ENCODE measurements at places on chromosomes 12 and 14.

- DNase-seq: no peak
- peaks cover 34% of the 10 kb centered on the region for H3K4me1 ChIP-seq
- H3K36me3 ChIP-seq: peaks cover 20% of the 10 kb centered on the region
Observed at GRCh38 chr12:110498984-110499706, 2.8 kb downstream of the VPS29 start.

GRCh38 chr14:61119006-61119405 is 138.0 kb downstream of the SLC38A6 start:
- no peaks in the 10 kb centered on the region for H3K4me1 ChIP-seq
- no peak overlapping the region for H3K4me3 ChIP-seq
- no peaks in the 10 kb centered on the region for H3K36me3 ChIP-seq
- H3K27ac ChIP-seq: no peak overlapping the region
- DNase-seq: no peak

DNA sequence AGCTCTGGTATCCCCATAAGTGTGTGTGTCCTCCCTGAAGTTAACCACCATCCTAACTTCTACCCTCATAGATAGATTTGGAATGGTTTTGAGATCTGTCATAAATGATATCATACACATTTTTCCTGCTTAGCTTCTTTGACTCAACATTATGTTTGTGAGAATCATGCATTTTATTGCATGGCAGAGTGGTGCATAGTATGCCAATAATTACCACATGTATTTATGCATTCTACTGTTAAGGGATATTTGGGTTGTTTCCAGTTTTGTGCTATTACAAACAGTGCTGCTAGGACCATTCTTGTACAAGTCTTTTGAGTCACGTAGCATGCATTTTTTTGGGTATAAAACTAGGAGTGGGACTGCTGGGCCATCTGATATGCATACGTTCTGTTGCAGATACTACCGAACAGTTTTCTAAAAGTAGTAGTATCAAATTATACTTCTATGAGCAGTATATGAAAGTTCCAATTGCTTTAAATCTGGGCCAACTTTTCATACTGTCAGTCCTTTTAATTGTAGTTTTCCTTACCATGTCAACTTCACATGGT is 13.4 kb downstream of the GRIP1 start:
- DNase-seq: no peak
- no peak overlapping the region for H3K27ac ChIP-seq
- peaks cover 14% of the 10 kb centered on the region for H3K4me1 ChIP-seq
- H3K36me3 ChIP-seq: no peaks in the 10 kb centered on the region
- H3K4me3 ChIP-seq: no peak overlapping the region

DNA sequence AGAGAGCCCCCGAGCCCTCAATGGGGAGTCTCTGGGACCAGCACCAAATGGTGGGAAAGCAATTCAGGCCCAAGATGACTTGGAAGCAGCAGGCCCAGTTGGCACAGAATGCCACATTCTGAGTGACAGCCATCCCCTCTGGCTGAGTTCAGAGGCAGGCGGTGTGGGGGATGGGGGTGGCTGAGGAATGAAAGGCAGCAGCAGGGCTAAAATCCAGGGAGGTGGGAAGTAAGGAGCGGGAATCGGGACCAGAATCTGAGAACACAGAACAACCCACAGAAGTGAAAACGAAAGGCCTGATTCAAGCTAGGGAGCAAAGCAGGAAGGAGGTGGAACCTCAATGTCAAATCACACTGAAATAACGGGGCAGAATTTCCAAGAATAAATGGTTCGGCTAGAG is 171.2 kb downstream of the CALM1 start:
- peaks cover 7% of the 10 kb centered on the region for H3K36me3 ChIP-seq
- no peak overlapping the region for H3K4me3 ChIP-seq
- H3K27ac ChIP-seq: no peak overlapping the region
- H3K4me1 ChIP-seq: no peaks in the 10 kb centered on the region

- no peak overlapping the region for H3K27ac ChIP-seq
- DNase-seq: no peak
- H3K36me3 ChIP-seq: no peaks in the 10 kb centered on the region
- H3K27me3 ChIP-seq: no peaks in the 10 kb centered on the region
Observed at GRCh38 chr14:33903369-33903768, 47.5 kb downstream of the EGLN3 start.

- no peak for DNase-seq
- no peaks in the 10 kb centered on the region for H3K27me3 ChIP-seq
- H3K4me1 ChIP-seq: no peaks in the 10 kb centered on the region
- no peak overlapping the region for H3K27ac ChIP-seq
- H3K4me3 ChIP-seq: no peak overlapping the region
Observed at GRCh38 chr12:71400481-71400880, 39.1 kb upstream of the LGR5 start.

DNA sequence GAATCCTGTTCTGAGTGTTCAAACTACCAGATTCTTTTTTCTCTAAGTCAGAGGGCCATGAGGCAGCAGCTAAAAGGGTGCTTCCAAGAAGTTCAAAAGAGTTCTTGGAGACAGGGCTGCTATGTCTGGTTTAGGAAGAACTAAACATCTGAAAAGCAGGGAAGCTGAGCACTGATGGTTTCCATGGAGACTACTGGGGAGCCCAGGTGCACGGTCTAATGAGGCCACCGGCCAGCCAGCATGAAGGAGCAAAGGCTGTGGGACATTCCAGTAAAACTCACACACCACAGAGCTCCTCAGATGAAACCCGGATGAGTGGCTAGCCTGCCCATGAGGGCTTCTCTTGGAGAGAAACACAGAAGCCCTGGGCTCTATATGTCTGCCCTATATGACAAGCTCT is 97.3 kb downstream of the KCNK10 start:
- no peak overlapping the region for H3K27ac ChIP-seq
- H3K36me3 ChIP-seq: no peaks in the 10 kb centered on the region
- H3K4me1 ChIP-seq: no peaks in the 10 kb centered on the region
- no peak for DNase-seq
- H3K4me3 ChIP-seq: no peak overlapping the region

GRCh38 chr12:81461163-81461562 is 298.0 kb downstream of the PPFIA2 start:
- DNase-seq: no peak
- H3K4me1 ChIP-seq: no peaks in the 10 kb centered on the region
- H3K27ac ChIP-seq: no peak overlapping the region
- no peaks in the 10 kb centered on the region for H3K36me3 ChIP-seq

- peaks cover 62% of the 10 kb centered on the region for H3K27me3 ChIP-seq
- peaks cover 24% of the 10 kb centered on the region for H3K4me1 ChIP-seq
- peak; percentile 50 for DNase-seq
- no peaks in the 10 kb centered on the region for H3K36me3 ChIP-seq
Observed at GRCh38 chr14:23578560-23579310, at the start of gene JPH4. JPH4 (minus strand) TSS chr14:23578790; CDS start chr14:23577453, 1,337 bp downstream.

GRCh38 chr14:106790189-106791036 is 1264.0 kb downstream of the TMEM121 start:
- H3K27me3 ChIP-seq: peaks cover 3% of the 10 kb centered on the region
- H3K4me1 ChIP-seq: no peaks in the 10 kb centered on the region
- H3K4me3 ChIP-seq: no peak overlapping the region
- DNase-seq: no peak

DNA sequence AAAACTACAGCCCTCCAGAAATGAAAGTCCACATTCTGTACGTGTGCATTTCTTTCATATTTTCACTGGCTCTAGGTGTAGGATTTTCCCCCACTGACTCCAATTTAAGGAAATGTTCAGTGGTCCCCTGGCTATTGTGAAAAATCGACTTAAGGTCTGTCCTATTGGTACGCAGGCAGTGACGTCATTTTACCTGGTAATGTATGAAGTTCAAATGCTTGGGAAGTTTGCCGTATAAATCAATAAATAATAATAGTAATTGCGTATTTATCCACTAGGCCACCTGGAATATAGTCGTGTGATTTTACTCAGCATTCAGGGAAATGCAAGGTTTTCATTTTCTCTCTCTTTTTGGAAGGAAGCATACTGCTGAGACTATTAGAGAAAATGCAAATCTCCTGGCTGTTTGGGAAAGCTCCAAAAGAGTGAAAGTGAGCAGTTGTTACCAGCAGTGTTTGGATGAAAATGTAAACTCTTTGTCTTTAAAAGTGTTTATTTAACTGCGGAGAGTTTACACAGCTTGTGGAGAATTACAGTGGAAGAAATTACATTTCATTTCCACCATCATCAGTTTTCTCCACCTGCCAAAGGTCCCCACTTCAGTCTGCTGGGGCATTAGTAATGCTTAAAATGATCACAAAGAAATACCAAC is 107.0 kb downstream of the EXOC5 start:
- no peak overlapping the region for H3K27ac ChIP-seq
- H3K4me1 ChIP-seq: peaks cover 3% of the 10 kb centered on the region
- peaks cover 3% of the 10 kb centered on the region for H3K27me3 ChIP-seq
- no peak overlapping the region for H3K4me3 ChIP-seq
- DNase-seq: no peak
- H3K36me3 ChIP-seq: no peaks in the 10 kb centered on the region

GRCh38 chr14:36075203-36075602 is 101.3 kb downstream of the PTCSC3 start:
- no peaks in the 10 kb centered on the region for H3K4me1 ChIP-seq
- H3K27ac ChIP-seq: no peak overlapping the region
- no peaks in the 10 kb centered on the region for H3K27me3 ChIP-seq
- no peaks in the 10 kb centered on the region for H3K36me3 ChIP-seq

DNA sequence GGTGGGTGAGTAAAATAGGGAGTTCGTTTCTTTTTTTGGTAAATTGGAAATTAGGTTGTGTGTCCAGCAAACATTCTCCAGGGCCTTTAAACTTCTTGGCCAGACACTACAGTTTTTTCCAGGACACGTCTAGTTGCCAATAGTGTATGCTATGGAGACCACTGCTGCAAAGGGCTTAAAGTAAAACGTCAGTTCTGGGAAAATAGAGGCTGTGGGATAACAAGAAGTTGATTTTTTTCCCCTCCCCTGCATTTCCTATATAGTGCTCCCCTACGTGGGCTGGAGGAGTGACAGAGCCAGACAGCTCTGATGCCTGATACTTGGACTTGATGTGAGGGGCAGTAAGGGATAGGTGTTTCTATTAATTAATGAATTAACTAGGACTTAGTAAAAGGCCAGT is 2.4 kb downstream of the ACVR1B start:
- H3K36me3 ChIP-seq: no peaks in the 10 kb centered on the region
- H3K27ac ChIP-seq: peak overlapping the region; percentile 99
- H3K27me3 ChIP-seq: no peaks in the 10 kb centered on the region
- H3K4me3 ChIP-seq: peak overlapping the region; percentile 98
- no peak for DNase-seq

- peaks cover 6% of the 10 kb centered on the region for H3K27me3 ChIP-seq
- H3K4me1 ChIP-seq: peaks cover 10% of the 10 kb centered on the region
Observed at GRCh38 chr12:52703878-52704277, 554 bp upstream of the KRT77 start.

DNA sequence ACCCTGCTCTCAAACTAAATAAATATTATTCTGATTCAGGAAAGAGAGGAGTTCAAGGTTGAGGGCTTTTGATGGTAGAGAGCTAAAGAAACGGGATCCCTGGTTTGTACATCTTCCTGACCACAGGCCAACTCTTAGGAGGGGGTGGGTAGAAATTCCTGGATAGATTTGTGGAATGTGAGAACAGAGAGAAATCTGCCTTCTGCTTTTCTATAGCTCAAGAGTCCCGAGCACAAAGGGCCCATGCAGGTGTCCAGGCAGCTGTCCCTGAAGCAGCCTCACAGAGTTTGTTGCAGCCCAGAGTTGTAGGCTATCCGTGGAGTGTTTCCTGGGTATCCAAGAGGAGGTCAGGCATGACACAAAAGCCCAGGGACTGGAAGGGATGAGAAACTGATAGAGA is 198.6 kb downstream of the BCAT1 start:
- no peaks in the 10 kb centered on the region for H3K27me3 ChIP-seq
- no peaks in the 10 kb centered on the region for H3K36me3 ChIP-seq
- DNase-seq: no peak
- no peak overlapping the region for H3K4me3 ChIP-seq
- no peak overlapping the region for H3K27ac ChIP-seq

DNA sequence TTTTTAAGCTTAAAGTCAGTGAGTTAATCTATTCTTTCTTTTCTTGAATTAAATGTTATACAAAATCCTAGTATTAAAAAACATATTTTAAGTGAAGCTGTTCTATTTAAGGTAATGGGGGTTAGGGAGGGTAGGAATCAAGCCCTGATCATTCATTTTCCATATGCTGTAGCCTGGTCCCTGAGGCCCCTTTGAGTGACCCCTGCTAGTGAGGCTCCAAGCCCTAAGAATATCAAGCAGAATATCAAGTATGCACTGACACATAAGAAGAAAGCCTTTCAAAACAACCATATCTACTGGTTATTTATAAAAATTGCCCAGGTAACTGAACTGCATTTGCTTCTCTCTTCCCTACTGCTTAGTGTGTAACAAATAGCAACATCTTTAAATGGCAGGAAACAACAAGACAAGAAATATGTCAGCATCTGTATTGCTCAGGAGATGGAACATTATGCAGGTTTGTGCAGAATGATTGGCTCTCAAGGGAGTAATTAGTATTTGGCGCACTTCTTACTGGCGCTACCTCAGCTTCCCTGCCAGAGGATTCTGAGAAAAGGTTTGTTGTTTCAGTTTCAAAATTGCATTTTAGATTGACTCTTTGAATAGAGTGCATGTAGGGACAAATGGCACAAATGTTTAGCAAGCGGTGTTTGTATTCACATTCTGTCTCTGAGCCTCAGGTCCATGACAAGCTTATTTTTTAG is 223.0 kb downstream of the DUSP6 start:
- H3K27ac ChIP-seq: no peak overlapping the region
- no peaks in the 10 kb centered on the region for H3K4me1 ChIP-seq
- H3K27me3 ChIP-seq: no peaks in the 10 kb centered on the region
- DNase-seq: no peak
- H3K36me3 ChIP-seq: no peaks in the 10 kb centered on the region

- peak; percentile 89 for DNase-seq
- peak overlapping the region; percentile 95 for H3K27ac ChIP-seq
- peak overlapping the region; percentile 88 for H3K4me3 ChIP-seq
- peaks cover 35% of the 10 kb centered on the region for H3K4me1 ChIP-seq
- H3K36me3 ChIP-seq: peaks cover 3% of the 10 kb centered on the region
- H3K27me3 ChIP-seq: no peaks in the 10 kb centered on the region
Observed at GRCh38 chr12:7017870-7018349, 366 bp downstream of the LPCAT3 start.

DNA sequence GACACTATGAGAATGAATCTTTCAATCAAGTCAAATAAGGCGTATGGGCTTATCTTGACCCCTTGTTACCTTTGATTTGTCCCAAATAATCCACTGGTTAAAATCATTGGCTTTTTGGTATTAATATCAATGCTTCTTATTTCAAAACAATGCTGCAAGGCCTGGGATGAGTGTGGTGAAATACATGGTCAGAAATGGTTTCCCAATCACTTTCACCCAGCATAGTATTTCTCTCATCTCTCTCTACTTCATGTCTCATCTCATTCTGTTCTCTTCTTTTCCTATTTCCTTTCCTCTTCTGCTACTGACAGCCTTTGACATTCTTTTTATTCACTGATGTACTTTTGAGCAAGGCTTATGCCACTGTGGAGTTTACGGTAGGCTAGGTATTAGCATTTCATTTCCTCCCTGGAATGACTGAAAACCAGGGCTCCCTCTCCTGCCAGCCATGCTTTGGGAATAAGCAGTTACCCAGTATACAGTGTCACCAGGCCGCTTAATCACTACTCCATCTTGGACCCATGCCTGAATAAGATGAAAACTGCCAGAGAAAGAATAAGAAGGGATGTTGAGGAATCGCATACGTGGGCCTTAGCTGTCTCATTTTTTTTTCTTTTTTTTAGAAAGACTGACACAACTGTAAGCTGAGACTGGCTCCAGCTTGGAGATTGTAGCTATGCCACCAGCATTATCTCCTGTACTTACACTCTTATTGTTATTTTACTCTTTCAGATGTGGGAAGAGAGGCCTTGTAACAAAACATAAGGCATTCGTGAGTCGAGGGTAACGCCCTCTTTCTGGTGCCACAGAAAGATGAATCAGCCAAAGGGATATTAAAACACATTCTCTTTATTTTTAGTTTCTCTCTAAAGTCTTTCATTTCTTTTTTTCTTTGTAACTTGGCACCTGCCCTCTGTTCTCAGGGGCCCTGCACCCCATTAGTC is 53.5 kb downstream of the IGF1 start:
- no peaks in the 10 kb centered on the region for H3K27me3 ChIP-seq
- peaks cover 19% of the 10 kb centered on the region for H3K4me1 ChIP-seq
- no peaks in the 10 kb centered on the region for H3K36me3 ChIP-seq
- no peak overlapping the region for H3K4me3 ChIP-seq
